Neural progenitor cell (in vitro differentiated cells): ENCODE measurements at places on chromosomes 13 and 19.
A peak's percentile ranks its signal among the peaks of the same experiment; 100 is the strongest.

DNA sequence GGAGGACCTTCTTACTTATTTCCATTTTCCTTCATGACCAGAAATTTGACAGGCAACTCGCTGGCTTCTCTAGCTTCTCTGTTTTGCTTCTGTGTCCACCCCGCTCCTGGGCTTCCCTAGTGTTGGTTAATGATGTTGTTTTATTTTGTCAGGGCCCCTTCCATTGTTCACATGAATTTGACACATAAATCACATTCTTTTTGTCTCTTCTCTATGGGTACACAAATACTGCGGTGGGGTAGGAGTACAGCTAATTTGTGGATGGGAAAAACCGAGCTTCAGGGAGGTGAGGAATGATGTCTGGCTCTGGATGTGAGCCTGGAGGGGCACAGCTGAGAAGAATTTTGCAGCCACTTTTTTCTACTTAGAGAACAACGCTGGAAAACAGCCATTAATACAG is 199.8 kb downstream of the DNAJC15 start:
- no peak for DNase-seq

- peak; percentile 95 for DNase-seq
Measured at GRCh38 chr13:27953676-27954405, 15.3 kb downstream of the CDX2 start.

GRCh38 chr13:98450539-98451111 is 126.3 kb downstream of the STK24 start:
- DNase-seq: no peak

DNA sequence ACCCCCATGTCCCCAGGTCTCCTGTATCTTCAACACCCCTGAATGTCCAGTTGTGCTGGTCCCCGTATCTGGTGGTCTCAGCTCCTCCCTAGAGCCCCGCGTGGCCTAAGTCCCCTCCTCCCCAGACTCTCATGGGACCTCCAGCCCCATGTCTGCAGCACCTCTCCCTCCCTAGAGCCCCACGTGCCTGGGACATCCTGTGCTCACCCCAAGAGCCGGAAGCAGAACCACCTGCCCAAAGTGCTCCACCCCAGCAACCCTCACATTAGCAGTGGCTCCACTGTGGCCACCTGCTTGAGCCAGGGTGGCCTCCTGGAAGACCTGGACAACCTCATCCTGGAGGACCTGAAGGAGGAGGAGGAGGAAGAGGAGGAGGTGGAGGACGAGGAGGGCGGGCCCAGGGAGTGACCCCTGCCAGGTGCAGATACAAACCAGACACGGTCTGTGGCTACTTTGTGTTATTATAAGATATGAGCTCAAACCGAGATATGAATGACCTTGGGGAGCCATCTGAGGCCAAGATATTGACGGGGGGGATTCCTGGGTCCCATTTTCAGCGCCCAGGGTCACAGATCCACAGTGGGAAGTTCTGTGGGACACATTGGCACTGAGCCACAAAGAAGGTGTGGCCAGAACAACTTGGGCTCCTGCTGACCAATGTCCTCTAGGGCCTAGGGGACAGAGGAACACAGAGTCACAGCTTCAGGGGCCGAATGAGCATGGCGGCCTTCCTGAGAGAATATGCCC is 6.0 kb downstream of the SHFL start:
- no peak for DNase-seq

DNA sequence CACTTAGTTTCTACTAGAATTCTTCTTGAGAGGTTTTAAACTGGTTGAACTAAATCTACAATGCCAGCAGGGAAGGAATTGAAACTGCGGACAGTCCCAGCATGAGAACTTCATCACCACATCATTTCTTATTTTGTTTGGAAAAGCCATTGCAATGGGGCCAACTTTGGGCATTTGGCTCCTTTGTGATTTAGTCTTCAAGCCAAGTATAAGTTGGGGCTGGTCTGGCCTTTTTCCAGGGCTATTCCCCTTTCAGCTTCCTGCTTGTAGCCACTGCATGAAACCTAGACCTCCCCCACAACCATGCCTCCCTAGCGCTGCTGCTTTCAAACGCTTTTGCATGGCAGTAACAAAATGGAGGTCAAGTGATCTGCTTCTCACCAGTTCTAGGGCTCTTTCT is 142.3 kb downstream of the RGCC start:
- no peak for DNase-seq

- no peak for DNase-seq
Measured at GRCh38 chr13:78247362-78247761, 328.7 kb upstream of the EDNRB start.

- peak; percentile 10 for DNase-seq
Measured at GRCh38 chr19:4722671-4723594, 709 bp downstream of the DPP9 start.

DNA sequence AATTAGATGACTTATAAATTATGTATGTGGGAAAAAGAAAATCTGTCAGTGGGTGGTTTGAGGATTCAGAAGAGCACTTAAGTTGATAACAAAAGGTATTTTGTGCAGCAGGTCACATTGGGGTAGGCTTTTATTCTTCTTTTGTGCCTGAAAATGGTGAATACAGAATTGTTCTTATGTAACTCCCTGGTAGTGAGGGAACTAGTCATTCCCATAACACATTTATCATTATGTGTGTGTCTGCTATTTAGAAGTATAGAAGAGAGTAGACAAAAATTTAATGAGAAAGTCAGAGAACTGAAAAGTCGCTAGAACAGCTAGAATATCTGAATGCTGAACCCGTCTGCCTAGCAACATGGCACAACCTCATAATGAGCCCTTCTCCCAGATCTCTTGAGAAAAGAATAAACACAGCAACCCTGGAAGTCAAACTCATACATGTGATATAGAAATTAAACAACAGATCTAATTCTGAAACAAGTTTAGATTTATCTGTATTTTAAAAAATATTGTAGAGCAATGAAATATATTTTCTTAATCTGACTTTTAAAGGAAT is 111.8 kb upstream of the EDNRB start:
- DNase-seq: peak; percentile 8

- DNase-seq: no peak
Measured at GRCh38 chr19:16525751-16526481, 16.3 kb downstream of the CHERP start.

DNA sequence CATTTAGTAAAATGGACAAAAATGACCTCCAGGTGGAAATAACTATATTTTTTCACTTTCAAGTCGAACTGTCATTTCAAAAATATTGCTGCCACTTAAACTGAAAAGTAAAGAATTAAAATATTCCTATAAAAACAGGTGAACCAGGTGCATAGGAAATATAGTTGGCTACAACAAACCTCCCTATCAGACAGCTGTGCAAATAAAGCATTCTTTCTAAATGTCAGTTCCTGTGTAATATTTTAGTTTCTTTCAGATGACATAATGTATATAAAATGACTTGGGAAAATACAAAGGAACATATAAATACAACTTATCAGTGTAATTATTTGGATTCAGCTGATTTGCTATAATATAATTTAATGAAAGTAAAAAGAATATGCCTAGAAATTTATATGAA is 403.5 kb upstream of the GPC6 start:
- DNase-seq: no peak

DNA sequence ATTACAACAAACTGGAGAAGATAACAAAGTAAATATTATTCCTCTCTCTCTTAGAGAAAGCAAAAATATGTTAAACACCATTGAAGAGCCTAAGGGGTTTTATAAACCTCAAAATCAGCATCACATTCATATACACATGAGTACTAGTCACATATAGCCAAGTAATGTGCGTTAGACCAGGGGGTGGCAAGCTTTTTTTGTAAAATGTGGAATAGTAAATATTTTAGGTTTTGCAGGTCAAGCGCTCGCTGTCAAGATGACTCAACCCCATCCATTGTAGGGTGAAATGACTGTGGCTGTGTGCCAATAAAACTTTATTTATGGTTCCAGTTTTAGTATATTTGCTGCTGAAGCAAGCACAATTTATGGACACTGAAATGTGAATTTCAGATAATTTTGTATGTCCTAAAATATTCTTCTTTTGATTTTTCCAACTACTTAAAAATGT is 21.7 kb downstream of the RFX2 start:
- no peak for DNase-seq

GRCh38 chr13:105972811-105973590 is 562.5 kb downstream of the EFNB2 start:
- DNase-seq: no peak

GRCh38 chr19:18183529-18183928 is 9.5 kb upstream of the MPV17L2 start:
- DNase-seq: no peak

GRCh38 chr19:14689598-14690503 is at the start of gene ZNF333:
Gene ZNF333 (plus strand): TSS chr19:14690048. CDS start chr19:14693492, 3,444 bp downstream.
- DNase-seq: peak; percentile 96

DNA sequence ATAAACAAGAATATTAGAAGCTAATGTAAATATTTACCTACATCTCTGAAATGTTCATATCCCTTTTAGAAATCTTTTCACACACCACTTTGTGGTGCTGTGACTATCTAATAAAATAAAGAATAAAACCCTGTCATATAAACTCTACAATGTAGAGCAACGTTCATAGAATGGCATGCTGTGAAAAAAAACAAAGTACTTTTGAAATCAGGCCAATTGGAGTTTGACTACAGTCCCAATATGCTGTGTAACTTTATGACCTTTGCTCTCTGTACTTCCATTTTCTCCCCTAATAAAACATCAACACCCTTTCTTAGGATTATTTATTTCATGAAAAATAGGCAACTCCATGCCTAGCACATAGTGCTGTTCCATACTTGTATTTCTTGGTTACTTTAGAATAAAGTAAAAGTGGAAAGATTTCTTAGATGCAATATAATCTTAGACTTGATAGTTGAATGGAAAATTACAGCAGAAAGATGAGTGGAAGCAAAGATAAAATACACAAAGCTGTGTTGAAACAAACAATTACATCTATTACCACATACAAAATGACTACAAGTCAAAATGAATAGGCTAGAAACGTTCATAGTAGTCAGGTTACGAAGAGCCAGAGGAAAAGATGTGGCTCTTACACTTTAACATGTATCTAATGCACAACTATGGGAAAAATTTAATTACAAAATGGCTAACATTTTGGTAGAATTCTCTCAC is 613.2 kb upstream of the SLITRK5 start:
- DNase-seq: no peak
